ENCODE measurements at places on chromosomes 5 and 9.
A peak's percentile ranks its signal among the peaks of the same experiment; 100 is the strongest.

DNA sequence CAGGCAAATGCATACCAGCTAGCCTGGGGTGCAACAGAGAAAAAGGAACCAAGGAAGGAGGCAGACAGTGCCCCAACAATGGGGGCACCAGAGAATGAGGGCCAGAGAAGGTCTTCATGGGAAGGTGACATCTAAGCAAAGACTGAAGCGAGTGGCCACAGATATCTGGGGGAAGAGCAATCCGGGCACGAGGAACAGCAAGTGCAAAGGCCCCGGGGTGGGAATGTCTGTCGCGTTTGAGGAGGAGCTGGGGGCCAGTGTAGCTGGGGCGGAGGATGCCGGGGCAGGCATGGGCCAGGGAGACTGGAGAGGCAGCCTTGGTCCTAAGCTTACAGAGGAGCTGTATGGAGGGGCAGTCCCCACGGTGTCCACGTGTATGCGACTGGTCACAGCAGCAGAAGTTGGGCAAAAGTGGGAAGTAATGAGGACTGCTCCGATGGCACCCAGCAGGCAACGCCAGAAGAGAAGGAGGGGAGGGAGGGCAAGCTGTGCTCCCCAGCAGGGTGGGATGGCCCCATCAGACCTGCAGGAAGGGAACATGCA is 19.1 kb downstream of the EEIG1 start:
- no peak for DNase-seq

DNA sequence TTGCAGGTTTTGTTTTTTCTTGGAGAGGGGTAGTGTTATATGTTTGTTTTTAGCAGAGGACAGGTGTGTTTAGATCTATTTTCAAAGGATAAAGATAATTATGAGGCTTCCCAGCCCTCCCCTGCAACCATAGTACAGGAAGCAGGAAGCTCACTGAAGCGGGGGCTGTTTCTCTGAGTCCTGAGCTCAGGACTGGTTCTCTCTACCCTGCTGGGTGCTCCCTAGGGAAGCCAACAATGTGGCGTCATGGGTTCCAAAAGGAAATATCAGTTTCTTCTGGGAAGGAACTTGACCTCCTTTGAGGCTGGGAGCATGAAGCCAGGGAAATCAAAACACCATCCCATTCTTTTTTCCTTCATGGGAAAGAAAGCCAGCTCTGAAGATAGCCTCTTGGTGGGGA is 62.2 kb downstream of the RAD23B start:
- no peak for DNase-seq

DNA sequence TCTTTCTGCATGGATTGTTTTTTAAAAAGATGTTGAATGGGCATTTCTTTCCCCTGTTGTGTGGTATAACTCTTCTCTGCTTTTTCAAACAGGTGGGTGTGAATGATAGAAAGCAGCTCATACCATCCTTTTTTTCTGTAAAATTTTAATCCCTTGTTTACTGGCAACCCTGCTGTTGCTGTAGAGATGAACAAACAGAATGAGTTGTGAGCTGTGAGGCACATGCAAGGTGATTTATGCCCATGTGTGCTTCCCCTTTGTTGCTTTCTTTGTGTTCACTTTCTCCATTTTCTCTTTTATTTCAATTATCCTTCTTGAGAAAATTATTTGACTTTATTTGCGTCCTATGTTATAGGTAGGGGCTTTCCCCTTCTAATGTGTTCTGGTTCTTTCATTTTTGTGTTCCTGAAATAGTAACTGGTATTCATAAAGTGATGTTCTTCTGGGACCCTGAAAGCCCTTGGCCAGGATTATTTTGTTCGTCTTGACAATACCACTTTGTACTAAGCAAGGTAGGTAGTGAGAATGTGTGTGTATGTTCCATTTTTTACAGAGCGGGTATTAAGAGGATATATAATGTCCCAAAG is 79.9 kb downstream of the AOPEP start:
- no peak for DNase-seq

- no peak for DNase-seq
Observed at GRCh38 chr5:67081261-67081660, 115.3 kb downstream of the CD180 start.

GRCh38 chr5:67215519-67216471 is 19.2 kb upstream of the CD180 start:
- DNase-seq = peak; percentile 80

Measured in hematopoietic multipotent progenitor cell treated with erythropoietin and hydrocortisone succinate and interleukin-3 and kit ligand, for 8 days (in vitro differentiated cells).